ENCODE measurements at places on chromosomes 5 and 9. TPM values are rescaled to one million over a fixed set of nuclear protein-coding genes. Genes with fewer than 3 reads are reported as not detected.

CDC20B gene
- total RNA-seq: 0.24 TPM

TSSK1B gene
- not detected for total RNA-seq

HMCN2 gene
- 4.7 TPM for total RNA-seq

SV2C gene
- total RNA-seq: 0.32 TPM

DNA sequence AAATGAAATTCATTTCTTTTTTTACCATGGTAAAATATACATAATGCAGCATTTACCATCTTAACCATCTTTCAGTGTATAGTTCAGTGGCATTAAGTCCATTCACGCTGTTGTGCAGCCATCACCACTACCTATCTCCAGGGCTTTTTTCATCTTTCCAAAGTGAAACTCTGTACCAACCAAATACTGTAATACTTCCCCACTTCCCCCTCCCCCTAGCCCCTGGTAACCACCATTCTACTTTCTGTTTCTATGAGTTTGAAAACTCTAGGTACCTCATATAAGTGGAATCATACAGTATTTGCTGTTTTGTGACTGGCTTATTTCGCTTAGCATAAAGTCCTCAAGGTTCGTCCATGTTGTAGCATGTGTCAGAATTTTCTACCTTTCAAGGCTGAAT is 23.4 kb downstream of the SPAAR start:
- no peak for DNase-seq
- no peak overlapping the region for H3K4me3 ChIP-seq
- no peak overlapping the region for H3K27ac ChIP-seq
- H3K36me3 ChIP-seq: no peaks in the 10 kb centered on the region
- peaks cover 24% of the 10 kb centered on the region for H3K4me1 ChIP-seq
- H3K27me3 ChIP-seq: no peaks in the 10 kb centered on the region

GRCh38 chr5:10702911-10703491 is 58.0 kb downstream of the DAP start:
- H3K4me1 ChIP-seq: peaks cover 37% of the 10 kb centered on the region
- no peak for DNase-seq
- no peaks in the 10 kb centered on the region for H3K27me3 ChIP-seq
- H3K4me3 ChIP-seq: no peak overlapping the region
- no peak overlapping the region for H3K27ac ChIP-seq
- H3K36me3 ChIP-seq: no peaks in the 10 kb centered on the region

DNA sequence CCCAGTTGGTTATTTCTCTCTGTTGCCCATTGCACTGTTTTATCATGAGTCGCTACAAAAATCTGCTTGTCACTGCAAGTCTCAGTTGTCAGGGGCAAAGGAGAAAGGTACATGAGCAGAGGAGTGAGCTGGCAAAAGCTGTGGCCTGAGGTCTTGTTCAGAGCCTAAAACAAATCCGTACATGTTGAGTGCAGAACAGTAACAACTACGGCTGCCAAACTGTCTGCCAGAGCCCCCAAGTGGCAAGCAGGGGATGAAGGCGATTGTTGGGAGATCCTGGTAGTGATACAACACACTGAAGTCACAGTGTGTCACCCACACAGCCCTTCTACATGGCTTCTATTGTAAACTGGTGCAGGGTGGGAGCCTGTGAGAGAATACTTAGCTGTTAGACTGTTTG is 50.9 kb downstream of the BRINP1 start:
- no peak overlapping the region for H3K4me3 ChIP-seq
- no peak for DNase-seq
- H3K36me3 ChIP-seq: no peaks in the 10 kb centered on the region
- no peaks in the 10 kb centered on the region for H3K4me1 ChIP-seq
- H3K27me3 ChIP-seq: no peaks in the 10 kb centered on the region

DNA sequence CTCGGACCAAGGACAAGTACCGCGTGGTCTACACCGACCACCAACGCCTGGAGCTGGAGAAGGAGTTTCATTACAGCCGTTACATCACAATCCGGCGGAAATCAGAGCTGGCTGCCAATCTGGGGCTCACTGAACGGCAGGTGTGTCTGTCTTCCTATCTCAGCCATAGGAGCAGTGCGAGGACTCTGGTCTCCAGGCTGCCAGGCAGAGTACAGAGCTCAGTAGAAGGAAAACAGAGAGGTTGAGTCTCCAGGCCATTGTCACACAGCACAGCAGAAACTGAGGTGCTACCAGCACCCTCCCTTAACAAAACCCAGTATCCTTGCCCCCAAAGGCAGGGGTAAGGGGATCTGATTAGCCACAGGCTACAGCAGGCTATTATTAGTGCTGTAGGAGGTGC is 7.1 kb upstream of the SLC6A7 start:
- no peaks in the 10 kb centered on the region for H3K36me3 ChIP-seq
- H3K4me1 ChIP-seq: peaks cover 12% of the 10 kb centered on the region
- DNase-seq: no peak

GRCh38 chr9:137298401-137299202 is 3.5 kb downstream of the NRARP start:
- peak overlapping the region; percentile 63 for H3K4me3 ChIP-seq
- peaks cover 49% of the 10 kb centered on the region for H3K27me3 ChIP-seq
- H3K27ac ChIP-seq: peak overlapping the region; percentile 73
- no peaks in the 10 kb centered on the region for H3K36me3 ChIP-seq
- no peak for DNase-seq
- H3K4me1 ChIP-seq: peaks cover 49% of the 10 kb centered on the region

DNA sequence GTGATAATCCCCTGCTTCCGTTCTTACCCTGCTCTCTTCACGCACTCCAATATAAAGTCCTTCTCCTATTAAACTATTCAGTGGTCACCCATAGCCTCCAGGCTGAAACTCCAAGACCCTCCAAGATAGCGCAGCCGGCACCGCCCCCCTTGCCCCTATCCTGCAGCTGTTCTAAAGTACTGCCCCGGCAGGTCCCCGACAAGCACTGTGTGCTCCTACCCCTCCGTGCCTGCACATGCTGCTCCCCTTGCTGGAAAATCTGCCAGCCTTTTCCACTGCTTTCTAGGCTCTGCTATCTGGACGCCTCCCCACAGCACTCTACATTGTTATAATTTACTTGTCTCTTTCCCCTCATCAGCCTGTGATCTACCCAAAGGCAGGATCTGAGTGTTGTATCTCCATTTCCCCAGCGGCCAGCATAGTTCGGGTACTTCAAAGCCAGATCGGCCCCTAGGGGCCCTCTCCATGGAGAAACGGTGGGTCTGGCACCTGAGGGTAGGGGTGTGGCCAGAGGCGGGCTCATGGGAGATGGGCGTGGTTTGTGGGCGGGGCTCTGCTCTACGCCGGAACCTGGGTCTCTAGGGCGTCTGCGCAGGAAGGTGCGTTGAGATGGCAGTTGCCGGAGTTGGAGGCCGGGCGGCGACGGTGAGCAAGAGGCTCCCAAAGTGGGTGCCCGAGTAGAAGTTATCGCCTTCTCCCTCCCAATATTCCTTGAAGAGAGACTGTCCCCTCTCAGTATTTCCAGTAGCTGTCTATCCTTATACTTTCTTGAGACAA is 83.5 kb upstream of the RUSC2 start:
- no peak overlapping the region for H3K27ac ChIP-seq
- peak; percentile 73 for DNase-seq
- peak overlapping the region; percentile 19 for H3K4me3 ChIP-seq
- H3K27me3 ChIP-seq: no peaks in the 10 kb centered on the region

SLC6A18 gene
- total RNA-seq: not detected

DNA sequence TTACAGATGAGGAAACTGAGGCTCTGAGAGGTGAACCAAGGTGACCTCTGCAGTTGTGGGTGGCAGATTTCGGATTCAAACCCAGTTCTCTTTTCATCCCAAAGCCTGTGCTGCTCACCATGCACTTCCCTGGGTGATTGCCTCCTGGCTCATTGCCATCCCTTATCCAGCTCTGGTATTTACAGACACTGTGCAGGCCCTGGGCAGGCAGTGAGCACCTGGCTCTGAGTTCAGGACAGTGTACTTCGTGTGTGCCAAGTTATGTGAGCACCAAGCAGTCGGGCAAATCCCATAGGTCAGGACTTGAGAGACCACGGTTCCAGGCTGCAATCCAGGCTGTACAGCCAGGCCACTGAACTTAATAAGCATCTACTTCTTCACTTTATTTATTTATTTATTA is 1.4 kb downstream of the LRSAM1 start:
- peak overlapping the region; percentile 81 for H3K4me3 ChIP-seq
- no peaks in the 10 kb centered on the region for H3K27me3 ChIP-seq
- peak; percentile 57 for DNase-seq
- peaks cover 44% of the 10 kb centered on the region for H3K4me1 ChIP-seq
- H3K36me3 ChIP-seq: peaks cover 39% of the 10 kb centered on the region
- H3K27ac ChIP-seq: peak overlapping the region; percentile 92
